ENCODE measurements at places on chromosomes 3 and 15.
A peak's percentile ranks its signal among the peaks of the same experiment; 100 is the strongest.

DNA sequence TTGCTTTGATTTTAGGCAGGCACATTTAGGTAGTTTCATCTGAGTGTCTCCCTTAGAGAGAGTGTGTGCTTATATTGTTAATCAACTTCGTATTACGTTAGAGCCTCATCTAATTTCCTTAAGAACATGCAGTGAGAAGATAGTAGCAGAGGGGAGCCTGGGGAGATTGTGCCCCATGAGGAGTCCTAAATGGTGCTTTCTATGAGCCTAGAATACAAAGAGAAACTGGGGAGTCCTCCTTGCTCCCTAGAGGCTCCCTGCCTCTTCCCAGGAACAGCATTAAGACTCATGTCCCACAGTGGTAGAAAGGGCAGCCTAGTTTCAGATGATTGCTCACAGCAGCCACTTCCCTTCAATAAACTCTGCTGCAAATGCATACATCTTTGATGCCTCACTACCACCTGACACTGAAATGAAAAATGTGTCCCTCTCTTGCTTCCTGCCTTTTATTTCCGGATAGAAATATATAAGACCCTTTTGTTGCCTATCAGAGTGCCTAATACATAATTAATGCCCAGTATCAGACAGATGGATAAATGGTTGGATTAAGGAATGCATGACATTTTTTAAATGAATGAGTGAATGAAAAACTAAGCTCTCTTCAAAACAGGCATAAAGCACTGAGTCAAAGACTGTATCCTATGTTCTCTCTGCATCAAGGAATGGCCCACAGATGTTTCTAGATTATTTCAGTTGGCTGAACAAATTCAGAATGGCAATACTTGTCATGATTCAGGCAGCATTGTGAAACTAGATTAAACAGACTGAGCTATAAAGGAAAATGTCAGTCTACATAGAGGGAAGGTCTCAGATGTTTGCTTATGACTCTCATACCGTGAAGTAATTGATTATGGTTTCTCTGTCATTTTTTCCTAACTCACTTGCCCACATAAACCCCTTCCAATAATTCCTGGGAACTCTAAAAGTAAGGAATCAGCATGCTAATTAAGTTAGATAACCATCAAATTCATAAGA is 362.1 kb downstream of the LRRC3B start:
- DNase-seq, result no peak

- DNase-seq, result no peak
Measured at GRCh38 chr3:193333229-193333628, 45.3 kb downstream of the ATP13A5 start.

- no peak for DNase-seq
Measured at GRCh38 chr3:90069748-90070147, 962.3 kb downstream of the EPHA3 start.

DNA sequence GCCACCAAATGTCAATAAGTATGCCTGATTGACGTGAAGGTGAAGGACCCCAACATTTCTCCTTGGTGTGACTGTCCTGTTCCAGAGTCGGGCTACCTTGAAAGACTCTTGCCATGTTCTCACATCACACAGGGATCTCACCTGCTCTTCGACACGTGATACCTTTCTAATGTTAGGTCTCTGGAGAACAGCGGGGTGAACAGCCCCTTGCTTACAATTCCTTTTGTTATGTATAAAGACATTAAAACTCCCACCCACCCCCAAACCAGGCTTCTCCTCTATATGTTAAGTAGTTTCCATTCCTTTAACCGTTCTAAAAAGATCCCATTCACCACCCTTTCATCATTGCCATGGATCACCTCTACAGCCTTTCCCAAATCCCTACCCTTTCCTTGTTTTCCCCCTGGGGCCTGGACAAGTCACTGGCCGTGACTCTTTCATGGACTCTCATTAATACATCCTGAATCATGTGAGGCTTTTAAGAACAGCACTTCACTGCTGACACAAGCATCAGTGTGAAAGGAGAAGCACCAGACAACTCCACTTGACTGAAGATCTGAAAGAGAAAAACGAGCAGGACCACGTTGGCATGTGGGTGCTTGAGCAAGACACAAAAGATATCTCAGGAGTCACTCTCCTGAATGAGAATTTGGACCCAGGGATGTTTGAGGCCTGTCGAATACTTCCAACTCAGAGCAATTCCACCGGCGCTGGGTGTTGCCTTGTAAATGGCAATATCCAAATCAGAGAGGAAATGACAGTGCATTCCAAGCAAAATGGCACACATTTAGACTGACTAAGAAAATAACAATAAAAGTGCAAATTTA is 115.0 kb downstream of the FOXP1 start:
- DNase-seq, result no peak

GRCh38 chr15:70442616-70443321 is 320.6 kb downstream of the UACA start:
- DNase-seq, result no peak

- no peak for DNase-seq
Measured at GRCh38 chr15:83654379-83655236, 685 bp downstream of the ADAMTSL3 start.

DNA sequence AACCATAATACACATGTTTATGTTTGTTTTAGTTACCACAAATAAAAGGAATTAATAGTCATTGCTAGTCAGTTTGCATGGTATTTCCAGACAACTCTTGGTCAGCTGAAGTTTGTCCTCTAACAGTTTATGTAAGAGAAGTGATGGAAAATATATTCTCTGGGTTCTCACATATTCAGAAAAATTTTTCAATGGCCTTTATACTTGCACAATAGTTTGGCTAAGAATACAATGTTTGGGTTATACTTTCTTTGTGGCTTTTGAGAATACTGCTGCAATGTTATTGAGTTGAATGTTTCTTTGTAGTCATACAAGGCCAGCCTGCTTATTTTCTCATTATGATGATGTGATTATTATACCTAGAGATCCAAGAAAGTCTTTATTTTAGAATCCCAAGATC is 133.9 kb downstream of the RAP2B start:
- no peak for DNase-seq

DNA sequence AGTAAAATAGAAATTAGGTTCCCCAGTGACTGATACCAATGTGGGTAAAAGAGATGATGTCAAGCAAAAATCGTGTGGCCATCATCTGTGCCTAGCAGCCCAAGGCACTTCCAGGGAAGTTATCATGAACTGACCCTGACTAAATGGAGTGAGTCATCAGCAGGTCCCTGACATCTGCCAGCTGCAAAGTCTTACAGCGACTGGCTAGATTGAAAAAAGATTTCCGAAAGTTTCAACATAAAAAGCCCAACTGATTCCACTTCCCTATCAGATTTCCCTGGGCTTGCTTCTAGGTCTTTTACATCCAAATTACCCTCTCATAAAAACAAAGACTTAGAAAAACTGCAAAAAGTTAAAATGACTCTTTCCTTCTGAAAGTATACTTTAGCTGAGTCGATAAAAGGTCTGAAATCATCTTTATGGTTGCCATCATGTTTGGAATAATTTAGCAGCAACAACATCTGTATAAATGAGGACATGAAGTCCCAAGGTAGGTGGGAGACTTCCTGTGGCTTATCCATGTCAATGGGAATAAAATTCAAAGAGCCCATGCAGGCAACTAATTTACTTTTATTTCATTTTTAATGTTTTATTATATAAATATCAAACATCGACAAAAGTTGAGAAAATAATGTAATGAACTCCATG is 342.8 kb downstream of the ERC2 start:
- peak; percentile 73 for DNase-seq

DNA sequence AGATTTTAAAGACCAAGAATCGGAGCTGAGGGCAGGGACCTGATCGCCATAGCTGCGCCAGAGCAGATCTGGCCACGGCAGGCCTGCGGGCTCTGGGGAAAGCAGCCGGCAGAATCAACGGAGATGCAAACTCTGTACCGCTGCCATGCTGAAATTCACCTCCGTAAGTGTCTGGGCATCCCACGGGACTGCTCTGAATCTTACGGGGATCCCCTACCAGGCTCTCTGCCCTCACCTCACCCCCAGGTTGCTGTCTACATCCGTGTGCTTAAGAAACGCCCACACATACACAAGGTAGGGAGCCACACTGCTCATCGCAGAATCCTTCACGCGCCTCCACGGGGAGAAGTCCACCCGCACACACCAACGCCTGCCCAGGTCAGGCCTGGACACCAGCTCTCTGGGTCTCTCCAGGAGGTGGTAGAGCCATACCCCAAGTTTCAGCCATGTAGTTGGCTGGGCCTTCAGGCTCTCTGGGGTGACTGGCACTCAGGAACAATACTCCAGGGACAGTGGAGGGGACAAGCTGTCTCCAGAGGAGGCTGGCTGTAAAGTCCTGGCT is 33.5 kb downstream of the FAM174B start:
- DNase-seq, result no peak

GRCh38 chr15:41160639-41161315 is 44.7 kb upstream of the INO80 start:
- DNase-seq, result no peak

GRCh38 chr15:55320963-55321362 is 1.9 kb downstream of the PIGB start:
- DNase-seq, result no peak

Data from brain microvascular endothelial cell (primary cell).